ENCODE measurements at places on chromosomes 5 and 9. TPM values are rescaled to one million over a fixed set of nuclear protein-coding genes. Genes with fewer than 3 reads are reported as not detected.

Gene LCP2
- 110 TPM for total RNA-seq

Gene AGXT2
- not detected for total RNA-seq

DNA sequence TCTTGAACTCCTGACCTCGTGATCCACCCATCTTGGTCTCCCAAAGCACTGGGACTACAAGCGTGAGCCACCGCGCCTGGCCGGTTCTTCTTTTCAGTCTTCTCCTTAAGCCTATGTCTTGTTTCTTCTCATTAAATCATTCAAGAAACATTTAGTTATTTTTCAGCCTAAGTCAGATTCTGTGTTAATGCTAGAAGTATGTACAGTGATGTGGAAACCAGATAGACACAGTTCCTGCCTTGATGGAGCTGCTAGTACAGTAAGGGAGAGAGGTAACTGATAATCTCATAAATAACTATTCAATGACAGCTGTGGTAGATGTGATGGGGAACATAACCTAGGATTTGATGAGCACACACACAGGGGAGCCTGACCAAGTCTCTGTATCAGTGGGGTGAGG is 46.3 kb upstream of the NR3C1 start:
- no peaks in the 10 kb centered on the region for H3K36me3 ChIP-seq
- no peak overlapping the region for H3K4me3 ChIP-seq
- no peaks in the 10 kb centered on the region for H3K4me1 ChIP-seq
- no peak for DNase-seq
- H3K27ac ChIP-seq = no peak overlapping the region

- H3K4me3 ChIP-seq = no peak overlapping the region
- no peaks in the 10 kb centered on the region for H3K27me3 ChIP-seq
- peaks cover 3% of the 10 kb centered on the region for H3K4me1 ChIP-seq
- H3K36me3 ChIP-seq = no peaks in the 10 kb centered on the region
- no peak for DNase-seq
- H3K27ac ChIP-seq = no peak overlapping the region
Measured at GRCh38 chr5:142644640-142645361, 41.1 kb downstream of the FGF1 start.

DNA sequence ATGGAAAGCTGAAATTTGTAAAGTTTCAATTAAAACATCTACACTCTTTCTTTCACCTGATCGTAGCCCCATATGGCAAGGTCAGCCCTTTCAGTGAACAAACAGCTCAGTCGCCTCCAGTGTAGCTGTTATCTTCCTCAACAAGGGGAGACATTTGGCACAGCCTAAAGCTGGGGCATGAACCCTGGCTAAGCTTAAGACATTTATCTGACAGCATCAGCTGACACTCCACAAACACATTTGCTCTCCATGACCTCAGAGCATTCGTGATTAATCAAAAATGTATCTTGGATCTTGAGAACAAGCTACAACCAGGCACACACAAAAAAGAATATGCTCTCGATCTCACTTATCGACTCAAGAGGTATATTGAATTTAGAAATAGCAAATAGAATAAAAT is 67.3 kb downstream of the POU5F2 start:
- DNase-seq = no peak
- no peaks in the 10 kb centered on the region for H3K36me3 ChIP-seq
- H3K27ac ChIP-seq = no peak overlapping the region
- H3K4me1 ChIP-seq = peaks cover 7% of the 10 kb centered on the region

GRCh38 chr9:16143310-16143709 is 590.5 kb downstream of the CCDC171 start:
- no peak overlapping the region for H3K27ac ChIP-seq
- H3K27me3 ChIP-seq = no peaks in the 10 kb centered on the region
- H3K4me1 ChIP-seq = no peaks in the 10 kb centered on the region
- H3K36me3 ChIP-seq = no peaks in the 10 kb centered on the region

DNA sequence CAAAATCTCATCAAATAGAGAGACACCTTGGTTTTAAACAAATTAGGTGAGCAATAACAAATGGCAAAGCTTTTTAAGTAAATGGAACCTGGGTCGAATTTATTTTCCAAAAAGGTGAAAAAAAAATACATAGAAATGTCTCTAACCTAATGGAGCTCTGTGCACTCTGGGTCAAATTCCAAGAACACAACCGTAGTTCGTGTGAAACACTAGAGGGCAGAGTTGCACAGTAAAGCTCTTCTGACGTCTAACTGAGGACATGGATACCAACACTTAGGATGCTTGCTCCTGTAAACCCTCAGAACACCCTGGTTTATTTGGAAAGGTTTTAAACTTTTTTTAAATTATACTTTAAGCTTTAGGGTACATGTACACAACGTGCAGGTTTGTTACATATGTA is 18.9 kb downstream of the MARCHF11 start:
- no peaks in the 10 kb centered on the region for H3K27me3 ChIP-seq
- DNase-seq = peak; percentile 64
- no peak overlapping the region for H3K4me3 ChIP-seq
- H3K36me3 ChIP-seq = no peaks in the 10 kb centered on the region
- H3K4me1 ChIP-seq = no peaks in the 10 kb centered on the region

DNA sequence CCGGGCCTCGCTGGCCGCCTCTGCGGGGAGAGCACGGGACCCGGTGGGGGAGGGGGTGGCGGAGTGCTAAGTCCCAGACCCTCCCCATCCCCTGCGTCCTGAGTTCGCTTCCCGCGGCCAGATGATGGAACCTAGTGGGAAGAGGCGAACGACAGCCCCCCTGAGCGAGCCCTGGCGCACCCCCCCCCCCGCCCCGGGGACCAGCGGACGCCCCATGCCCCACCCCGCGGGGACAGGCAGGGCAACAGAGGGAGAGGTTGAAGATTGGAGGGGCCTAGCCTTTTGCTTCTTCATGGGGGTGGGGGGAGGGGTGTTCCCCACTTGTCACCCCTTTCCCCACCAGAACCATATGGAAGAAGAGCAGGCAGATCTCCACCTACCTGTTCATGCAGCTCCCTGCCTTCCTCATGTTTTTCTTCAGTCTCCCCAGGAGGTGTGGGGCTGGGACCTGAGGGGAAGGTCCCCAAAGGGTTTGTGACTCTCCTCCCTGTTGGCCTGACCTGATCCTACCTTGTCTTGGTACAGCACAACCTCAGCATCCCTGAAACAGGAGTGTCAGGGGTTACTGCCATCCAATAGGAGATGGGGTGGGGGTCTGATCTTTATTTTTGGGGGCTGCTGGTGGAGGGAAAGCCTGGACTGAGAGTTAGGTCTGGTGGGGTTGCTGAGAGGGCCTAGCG is 485 bp downstream of the FAM53C start:
- H3K4me3 ChIP-seq = peak overlapping the region; percentile 79
- no peaks in the 10 kb centered on the region for H3K36me3 ChIP-seq
- H3K27ac ChIP-seq = peak overlapping the region; percentile 94

DNA sequence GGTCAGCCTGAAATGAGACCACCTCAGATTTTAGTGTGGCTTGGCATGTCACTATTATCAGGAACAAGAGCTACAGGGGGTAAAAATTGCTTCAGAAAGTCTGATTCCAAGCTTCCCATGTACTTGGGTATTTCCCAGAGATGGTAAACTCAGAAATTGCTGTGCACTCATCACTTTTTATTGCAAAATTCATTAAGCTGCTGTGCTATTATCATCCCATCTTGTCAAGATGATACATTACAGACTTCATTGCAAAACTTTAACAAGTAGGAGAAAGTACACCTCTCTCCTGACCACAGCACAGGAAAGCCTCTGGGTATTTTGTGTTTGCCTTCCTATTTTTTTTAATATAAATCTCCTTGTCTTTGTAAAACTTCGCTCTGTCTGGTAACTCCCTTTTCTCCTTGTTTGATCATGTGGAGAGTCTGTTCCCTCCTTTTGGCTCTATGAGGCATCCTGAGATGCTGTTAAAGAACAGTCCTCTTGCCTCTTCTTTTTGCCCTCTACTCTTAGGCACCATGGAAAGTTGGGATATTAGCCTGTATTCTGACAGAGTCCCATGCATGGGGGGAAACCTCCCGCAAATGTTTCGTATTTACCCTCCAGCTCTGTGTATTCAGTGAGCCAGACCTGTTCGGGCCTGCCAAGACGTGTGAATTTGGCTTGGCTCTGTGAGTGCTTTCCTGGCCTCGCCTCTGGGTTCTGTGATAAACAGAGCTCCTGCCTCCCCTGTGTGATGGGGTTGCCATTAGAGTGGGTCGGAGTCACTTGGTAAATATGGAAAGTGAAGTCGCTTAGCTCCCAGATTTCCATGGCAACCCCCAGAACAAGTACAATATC is 260.7 kb downstream of the NR3C1 start:
- peaks cover 18% of the 10 kb centered on the region for H3K4me1 ChIP-seq
- H3K27ac ChIP-seq = no peak overlapping the region
- no peak overlapping the region for H3K4me3 ChIP-seq
- H3K36me3 ChIP-seq = peaks cover 6% of the 10 kb centered on the region
- DNase-seq = no peak
- no peaks in the 10 kb centered on the region for H3K27me3 ChIP-seq

DNA sequence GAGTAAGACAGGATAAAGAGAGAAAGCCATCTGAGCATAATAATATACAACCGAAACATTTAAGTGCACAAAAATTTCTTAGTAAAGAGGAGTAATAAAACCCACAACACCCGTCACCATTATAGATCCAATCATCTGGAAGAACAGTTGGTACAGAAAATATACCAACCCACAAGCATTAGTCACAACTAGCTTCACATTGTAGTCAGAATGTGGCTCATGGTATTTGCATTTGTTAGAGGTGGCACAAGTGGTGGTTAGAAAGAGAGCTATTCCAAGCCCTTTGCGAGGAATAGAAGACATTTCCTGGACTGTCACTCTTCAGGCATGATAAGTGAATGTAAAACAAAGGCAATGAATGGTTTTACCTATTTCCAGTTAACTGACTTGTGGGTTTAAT is 677.5 kb upstream of the ST8SIA4 start:
- no peaks in the 10 kb centered on the region for H3K27me3 ChIP-seq
- no peak overlapping the region for H3K27ac ChIP-seq
- H3K4me1 ChIP-seq = no peaks in the 10 kb centered on the region
- no peak for DNase-seq
- no peaks in the 10 kb centered on the region for H3K36me3 ChIP-seq

GRCh38 chr9:2125906-2126305 is 110.8 kb downstream of the SMARCA2 start:
- H3K27ac ChIP-seq = peak overlapping the region; percentile 33
- peaks cover 20% of the 10 kb centered on the region for H3K4me1 ChIP-seq
- H3K4me3 ChIP-seq = no peak overlapping the region
- DNase-seq = peak; percentile 18

- no peaks in the 10 kb centered on the region for H3K27me3 ChIP-seq
- no peak overlapping the region for H3K4me3 ChIP-seq
- no peaks in the 10 kb centered on the region for H3K4me1 ChIP-seq
- H3K27ac ChIP-seq = no peak overlapping the region
- no peak for DNase-seq
- H3K36me3 ChIP-seq = no peaks in the 10 kb centered on the region
Measured at GRCh38 chr9:18848657-18849056, 184.4 kb downstream of the SAXO1 start.

DNA sequence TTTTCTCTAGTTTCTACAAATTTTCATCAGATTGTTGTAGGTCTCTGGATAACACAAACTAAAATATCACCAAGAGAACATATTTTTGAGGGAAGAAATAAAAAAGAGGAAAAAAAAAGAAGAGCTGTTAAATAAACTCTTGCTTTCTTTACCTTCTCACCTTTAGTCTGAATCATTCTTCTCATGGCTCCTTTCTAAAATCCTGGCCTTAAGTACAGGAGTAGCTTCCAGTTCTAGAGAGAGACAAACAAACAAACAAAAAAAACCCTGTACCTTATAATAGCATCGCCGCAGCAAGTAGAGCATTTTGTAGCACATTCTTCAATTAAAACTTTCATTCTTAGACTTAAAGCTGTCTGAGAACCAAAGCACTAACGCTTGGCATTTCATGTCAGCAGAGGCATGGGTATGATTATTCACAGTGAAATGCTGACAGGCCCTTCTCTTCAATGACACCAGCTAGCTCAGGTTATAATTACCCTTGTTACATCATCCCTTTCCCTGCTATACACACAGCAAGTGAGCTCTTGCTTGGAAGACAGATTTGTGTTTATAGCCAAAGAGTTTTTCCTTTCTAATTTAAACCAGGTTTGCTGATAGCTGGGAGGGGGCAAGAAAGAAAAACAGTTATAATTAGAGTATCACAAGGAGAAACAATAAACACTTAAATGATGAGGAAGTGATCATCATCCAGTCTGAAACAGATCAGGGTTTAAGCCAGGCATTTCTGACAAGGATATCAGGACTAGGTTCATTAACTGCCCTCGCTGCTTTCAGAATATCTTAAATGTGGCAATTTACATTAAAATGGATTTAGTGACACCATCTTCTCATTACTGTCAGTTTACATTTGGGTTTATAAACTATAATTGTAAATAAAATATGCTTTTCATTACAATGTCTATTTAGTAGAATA is 510.9 kb upstream of the ZNF608 start:
- no peak for DNase-seq
- H3K36me3 ChIP-seq = no peaks in the 10 kb centered on the region
- no peak overlapping the region for H3K27ac ChIP-seq
- H3K4me3 ChIP-seq = no peak overlapping the region
- H3K4me1 ChIP-seq = no peaks in the 10 kb centered on the region

DNA sequence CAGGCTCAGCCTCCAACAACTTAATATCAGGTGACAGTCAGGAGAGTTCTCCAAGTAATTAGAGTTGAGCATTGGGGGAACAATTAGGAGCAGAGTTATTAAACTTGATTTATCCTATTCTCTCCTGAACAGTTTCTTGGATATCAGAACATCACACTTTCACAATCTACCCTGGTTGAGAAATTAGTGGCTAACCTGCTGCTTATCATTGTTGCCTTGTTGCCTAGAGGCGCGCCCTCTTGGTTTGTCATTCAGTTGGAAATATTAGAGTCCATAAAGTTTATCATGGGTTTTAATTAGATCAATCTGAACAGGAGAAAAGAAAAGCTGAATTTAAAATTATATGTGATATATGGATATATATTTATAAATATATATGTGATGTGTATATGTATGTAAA is 291.1 kb downstream of the CCDC171 start:
- H3K4me3 ChIP-seq = no peak overlapping the region
- H3K36me3 ChIP-seq = no peaks in the 10 kb centered on the region
- no peak for DNase-seq
- H3K4me1 ChIP-seq = no peaks in the 10 kb centered on the region

DNA sequence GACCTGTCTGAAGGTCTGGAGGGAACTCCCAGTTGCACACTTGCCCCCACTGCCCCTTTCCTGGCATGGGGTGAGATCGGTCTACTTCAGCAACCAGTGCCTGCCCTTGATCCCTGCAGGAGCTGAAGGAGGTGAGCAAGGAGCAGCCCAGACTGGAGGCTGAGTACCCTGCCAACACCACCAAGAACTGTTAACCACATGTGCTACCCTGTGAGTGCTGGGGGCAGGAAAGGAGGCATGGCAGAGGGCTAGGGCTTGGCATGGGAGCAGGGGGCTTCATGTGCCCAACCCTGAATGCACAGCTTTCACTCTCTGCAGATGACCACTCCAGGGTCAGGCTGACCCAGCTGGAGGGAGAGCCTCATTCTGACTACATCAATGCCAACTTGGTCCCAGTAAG is 17.3 kb upstream of the SPTLC1 start:
- peaks cover 12% of the 10 kb centered on the region for H3K27me3 ChIP-seq
- H3K27ac ChIP-seq = no peak overlapping the region
- no peak overlapping the region for H3K4me3 ChIP-seq

Data from left lung (tissue), 14 donors.